ENCODE measurements at places on chromosomes 1 and 21.

- H3K4me1 ChIP-seq = no peaks in the 10 kb centered on the region
- DNase-seq = no peak
- no peak overlapping the region for H3K27ac ChIP-seq
- H3K27me3 ChIP-seq = no peaks in the 10 kb centered on the region
- no peaks in the 10 kb centered on the region for H3K36me3 ChIP-seq
These were observed 28.2 kb upstream of the FMO1 start for GRCh38 chr1:171220081-171220420.

GRCh38 chr1:28110555-28110954 lies 22.1 kb upstream of the EYA3 start:
- no peaks in the 10 kb centered on the region for H3K36me3 ChIP-seq
- H3K27me3 ChIP-seq = no peaks in the 10 kb centered on the region
- no peak overlapping the region for H3K27ac ChIP-seq
- no peaks in the 10 kb centered on the region for H3K4me1 ChIP-seq

DNA sequence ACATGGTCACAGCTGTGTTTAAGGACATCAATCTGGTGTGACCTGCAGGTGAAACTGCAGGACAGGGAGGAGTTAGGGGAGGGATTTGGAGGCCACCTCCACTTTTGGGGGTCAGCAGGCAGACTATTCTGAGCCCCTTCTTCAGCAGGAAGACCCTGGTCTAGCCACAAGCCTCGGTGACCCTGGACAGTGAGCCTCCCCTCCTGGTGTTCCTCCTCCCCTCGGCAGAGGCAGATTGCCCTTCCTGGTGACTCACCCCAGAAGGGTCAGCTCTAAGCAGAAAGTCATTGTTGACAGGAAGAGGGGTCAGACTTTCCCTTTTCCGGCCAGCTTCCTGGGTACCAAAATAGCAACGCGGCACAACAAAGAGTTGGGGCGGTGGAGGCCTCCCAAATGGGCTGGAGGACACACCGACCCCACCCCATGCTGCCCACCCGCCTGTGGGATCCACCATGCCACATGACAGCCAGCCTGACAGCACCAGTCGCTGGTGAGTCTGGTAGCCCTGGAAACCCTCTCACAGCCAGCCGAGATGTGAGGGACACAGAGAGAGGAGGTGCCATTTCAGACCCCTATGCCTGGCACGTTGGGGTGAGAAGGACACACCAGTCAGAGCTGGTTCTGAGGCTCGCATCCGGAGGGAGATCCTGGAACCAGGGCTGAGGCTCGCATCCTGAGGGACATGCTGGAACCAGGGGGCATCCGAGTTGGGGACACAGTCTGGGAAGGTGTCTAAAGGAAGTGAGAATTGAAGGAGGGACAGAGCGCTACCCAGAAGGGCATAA lies 14.7 kb upstream of the CSF1 start:
- H3K27me3 ChIP-seq = no peaks in the 10 kb centered on the region
- no peak for DNase-seq
- peaks cover 4% of the 10 kb centered on the region for H3K4me1 ChIP-seq
- no peak overlapping the region for H3K27ac ChIP-seq
- no peak overlapping the region for H3K4me3 ChIP-seq

DNA sequence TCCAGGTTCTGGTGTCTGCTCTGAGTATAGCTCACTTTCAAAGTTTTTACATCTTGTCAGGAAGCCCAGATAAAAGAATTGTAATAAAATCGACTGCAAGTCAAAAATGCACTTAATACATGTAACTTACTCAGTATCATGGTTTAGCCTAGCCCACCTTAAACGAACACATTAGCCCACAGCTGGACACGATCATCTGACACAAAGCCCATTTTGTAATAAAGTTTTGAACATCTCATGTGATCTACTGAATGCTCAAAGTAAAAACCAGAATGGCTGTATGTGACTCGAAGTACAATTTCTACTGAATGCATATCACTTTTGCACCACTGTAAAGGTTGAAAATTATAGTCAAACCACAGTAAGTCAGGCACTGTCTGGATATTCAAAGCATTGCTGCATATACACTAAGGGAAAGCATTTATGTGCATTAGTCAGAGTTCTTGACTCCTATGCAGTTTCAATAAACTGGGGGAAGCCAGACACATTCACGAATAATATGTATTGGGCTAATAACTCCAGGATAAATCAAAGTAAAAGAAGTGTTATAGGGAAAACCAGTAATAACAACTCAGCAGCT lies 12.2 kb upstream of the TDRD10 start:
- H3K4me1 ChIP-seq = peaks cover 25% of the 10 kb centered on the region
- no peak overlapping the region for H3K27ac ChIP-seq

- no peak for DNase-seq
- no peaks in the 10 kb centered on the region for H3K27me3 ChIP-seq
- H3K27ac ChIP-seq = no peak overlapping the region
- no peaks in the 10 kb centered on the region for H3K4me1 ChIP-seq
- H3K4me3 ChIP-seq = no peak overlapping the region
These were observed 320.7 kb downstream of the RRAGC start for GRCh38 chr1:38538834-38539233.

- no peaks in the 10 kb centered on the region for H3K27me3 ChIP-seq
- no peak overlapping the region for H3K27ac ChIP-seq
- H3K36me3 ChIP-seq = no peaks in the 10 kb centered on the region
- no peak for DNase-seq
- H3K4me1 ChIP-seq = no peaks in the 10 kb centered on the region
These were observed 3.7 kb upstream of the IGSF21 start for GRCh38 chr1:18103788-18104421.

DNA sequence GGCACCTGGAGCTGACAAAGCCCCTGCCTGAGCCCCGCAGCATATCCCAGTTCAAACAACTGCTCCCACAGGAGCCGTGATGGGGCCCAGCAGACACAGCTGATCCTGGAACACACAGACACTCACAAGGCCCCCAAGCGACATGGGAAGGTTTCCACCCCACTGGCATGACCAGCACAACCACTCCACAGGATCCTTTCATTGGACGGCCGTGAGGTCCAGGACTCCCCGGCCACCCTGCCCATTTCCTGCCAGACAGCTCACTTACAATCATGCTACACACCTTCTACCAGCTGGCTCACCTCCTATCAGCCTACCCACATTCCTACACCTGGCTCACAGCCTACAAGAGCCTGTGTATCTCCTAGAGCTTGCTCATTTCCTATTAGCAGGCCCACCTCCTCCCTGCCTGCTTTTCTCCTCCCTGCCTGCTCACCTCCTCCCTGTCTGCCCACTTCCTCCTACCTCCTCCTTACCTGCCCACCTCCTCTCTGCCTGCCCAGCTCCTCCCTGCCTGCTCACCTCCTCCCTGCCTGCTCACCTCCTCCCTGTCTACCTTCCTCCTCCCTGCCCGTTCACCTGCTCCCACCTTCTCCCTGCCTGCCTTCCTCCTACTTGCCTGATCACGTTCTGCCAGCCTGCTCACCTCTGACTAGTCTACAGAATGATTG lies 73.9 kb downstream of the MATN1 start:
- H3K27ac ChIP-seq = no peak overlapping the region
- H3K4me3 ChIP-seq = no peak overlapping the region
- H3K27me3 ChIP-seq = peaks cover 15% of the 10 kb centered on the region
- H3K4me1 ChIP-seq = no peaks in the 10 kb centered on the region
- DNase-seq = no peak

- no peaks in the 10 kb centered on the region for H3K27me3 ChIP-seq
- no peaks in the 10 kb centered on the region for H3K4me1 ChIP-seq
- no peak overlapping the region for H3K4me3 ChIP-seq
- no peak overlapping the region for H3K27ac ChIP-seq
- DNase-seq = no peak
- no peaks in the 10 kb centered on the region for H3K36me3 ChIP-seq
These were observed 239.3 kb upstream of the KCNK2 start for GRCh38 chr1:214843281-214843680.

DNA sequence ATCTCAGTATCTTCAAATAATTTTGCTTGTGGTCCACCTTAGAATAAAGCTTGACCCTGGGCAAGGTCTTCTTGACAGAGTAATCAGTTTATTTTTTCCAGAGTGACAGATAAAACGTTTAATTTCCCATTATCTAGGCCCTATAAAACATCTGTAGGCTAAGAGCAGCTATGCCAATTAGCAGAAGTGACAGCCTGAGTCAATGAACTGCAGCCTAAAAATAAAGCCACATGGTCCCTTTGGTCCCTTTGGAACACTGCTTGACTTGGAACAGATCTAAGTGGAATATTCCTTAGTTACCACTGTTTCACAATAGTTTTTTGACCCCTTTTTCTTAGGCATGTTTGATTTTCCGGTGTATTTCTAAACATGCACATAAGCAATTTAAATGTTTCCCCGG lies 6.3 kb upstream of the RGS13 start:
- DNase-seq = no peak
- no peaks in the 10 kb centered on the region for H3K27me3 ChIP-seq
- H3K4me3 ChIP-seq = no peak overlapping the region
- no peak overlapping the region for H3K27ac ChIP-seq
- H3K36me3 ChIP-seq = no peaks in the 10 kb centered on the region
- no peaks in the 10 kb centered on the region for H3K4me1 ChIP-seq

DNA sequence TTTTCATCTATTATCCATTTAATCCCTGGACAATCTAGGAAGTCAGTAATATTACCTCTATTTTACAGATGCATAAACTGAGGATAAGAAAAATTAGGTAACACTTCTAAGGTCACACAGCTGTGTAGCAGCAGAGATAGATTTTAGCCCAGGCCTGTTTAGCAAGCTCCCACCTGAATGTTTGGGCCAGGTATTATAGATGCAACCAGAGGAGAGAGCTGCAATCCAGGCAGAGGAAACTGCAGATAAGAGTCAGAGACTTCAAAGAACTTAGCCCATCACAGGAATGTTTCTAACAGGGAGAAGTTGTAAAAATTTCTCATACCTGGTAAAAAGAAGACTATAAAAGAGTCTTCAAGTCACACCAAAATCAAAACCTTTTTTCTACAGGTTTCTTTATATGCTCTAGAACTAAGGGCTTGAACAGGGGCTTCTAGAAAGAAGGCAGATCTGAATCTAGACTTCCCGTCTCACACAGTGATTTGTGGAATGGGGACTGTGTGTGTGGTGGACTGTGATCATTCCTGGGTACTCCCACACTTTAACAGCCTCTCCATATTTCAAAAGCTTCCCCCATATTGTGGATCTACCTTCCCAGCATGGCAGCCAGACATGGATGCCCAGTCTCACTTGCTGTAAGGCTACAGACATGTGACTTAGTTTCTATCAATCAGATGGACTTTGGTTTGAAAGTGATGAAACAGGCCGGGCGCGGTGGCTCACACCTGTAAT lies 128.7 kb downstream of the TLR5 start:
- H3K27me3 ChIP-seq = no peaks in the 10 kb centered on the region
- DNase-seq = no peak
- H3K4me3 ChIP-seq = no peak overlapping the region

DNA sequence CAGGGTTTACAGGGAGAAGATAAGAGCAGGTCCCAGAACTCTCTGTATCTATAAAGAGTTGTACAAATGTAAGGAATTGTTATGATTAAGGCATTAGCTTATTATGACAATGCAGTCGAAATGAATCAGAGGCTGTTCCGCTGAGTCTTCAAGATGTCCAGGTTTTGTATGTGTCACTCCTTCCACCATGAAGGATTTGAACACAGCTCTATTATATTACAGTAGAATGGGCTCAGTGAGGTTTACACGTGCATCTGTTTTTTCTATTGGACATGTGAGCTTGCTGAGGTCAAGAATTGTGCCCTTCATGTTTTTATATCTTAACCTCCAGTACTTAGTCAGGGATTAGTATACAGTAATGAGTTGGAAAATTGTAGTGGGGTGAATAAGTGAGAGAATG lies 86.3 kb downstream of the MPZL1 start:
- no peak for DNase-seq
- no peak overlapping the region for H3K27ac ChIP-seq
- H3K27me3 ChIP-seq = no peaks in the 10 kb centered on the region
- H3K4me3 ChIP-seq = no peak overlapping the region
- peaks cover 7% of the 10 kb centered on the region for H3K4me1 ChIP-seq

DNA sequence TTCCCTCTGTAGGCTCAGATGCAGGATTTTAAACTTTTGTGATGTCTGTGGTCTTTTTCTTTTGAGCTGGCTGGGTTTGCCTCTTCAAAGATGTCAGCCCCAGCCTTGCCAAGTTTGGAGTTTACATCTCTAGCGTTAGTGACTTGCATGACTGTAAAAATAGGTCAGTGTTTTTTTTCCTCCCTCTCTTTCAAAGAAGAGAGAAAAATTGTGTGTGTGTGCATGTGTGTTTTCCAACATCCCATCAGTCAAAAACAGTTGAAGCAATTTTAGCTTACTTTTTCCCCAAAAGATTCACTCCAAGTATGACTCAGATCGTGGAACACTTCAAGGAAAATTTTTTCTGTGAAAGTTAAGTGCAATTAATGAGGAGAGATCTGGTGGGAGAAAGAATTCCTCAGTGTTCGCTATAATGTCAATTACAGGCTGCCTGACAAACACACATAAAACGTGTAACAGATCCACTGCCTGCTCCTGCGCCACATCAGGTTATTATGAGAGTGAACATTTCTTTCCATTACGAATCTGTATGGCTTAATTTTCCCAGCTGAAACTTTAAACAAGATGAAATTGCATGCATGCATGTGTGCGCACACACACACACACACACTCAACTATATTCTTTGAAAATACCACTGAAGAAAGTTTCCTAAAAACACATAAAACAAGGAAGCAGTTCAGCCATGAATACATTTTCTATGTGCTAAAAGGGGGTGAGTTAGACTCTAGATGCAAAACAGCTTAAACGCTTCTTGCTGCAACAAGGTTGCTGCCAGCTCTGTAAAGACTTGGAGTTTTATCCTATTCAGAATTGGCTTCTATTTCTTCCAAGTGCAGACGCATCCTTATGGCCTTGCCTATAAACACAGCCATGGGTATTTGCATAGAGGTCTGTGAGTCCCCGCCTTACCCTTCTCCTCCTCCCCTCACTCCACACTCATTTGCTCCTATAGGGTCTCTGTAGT lies 55.5 kb downstream of the TLR5 start:
- no peaks in the 10 kb centered on the region for H3K36me3 ChIP-seq
- H3K27ac ChIP-seq = no peak overlapping the region
- H3K4me3 ChIP-seq = no peak overlapping the region
- H3K4me1 ChIP-seq = no peaks in the 10 kb centered on the region

GRCh38 chr1:74343216-74343615 lies 108.0 kb downstream of the TNNI3K start:
- H3K36me3 ChIP-seq = no peaks in the 10 kb centered on the region
- no peak overlapping the region for H3K27ac ChIP-seq
- no peaks in the 10 kb centered on the region for H3K27me3 ChIP-seq

DNA sequence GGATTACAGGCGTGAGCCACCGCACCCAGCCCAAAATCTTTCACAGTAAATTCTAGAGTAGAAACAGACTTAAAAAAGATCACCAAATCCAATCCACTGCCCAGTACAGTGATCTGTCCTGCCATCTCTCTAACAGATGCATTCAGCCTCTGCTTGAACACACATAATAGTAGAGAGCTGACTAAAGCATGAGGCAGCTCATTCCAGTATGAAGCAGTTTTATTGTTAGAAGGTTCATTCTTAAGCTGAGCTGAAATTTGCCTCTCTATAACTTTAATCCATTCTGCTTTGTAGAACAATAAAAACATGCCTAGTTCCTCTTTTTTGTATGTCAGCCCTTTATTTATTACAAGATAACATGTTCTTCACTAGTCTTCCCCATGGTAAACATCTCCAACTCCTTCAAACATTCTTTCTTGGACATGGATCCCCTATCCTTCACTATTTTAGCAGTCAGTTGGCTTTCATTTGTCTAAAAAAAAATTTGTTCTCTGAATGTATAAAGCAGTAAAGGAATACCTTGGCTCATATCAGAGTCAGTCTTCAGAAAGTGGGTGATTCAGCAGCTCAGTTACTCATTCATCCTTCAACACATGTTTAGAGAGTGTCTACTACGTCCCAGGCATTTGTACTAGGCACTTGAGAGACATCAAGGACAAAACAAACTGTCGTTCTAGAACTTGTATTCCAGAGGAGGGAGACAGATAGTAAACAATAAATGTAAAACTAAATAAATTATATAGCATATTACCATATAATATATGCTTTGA lies 10.7 kb upstream of the PTBP2 start:
- no peak overlapping the region for H3K4me3 ChIP-seq
- H3K27ac ChIP-seq = no peak overlapping the region

All from effector memory CD4-positive, alpha-beta T cell (primary cell).